ENCODE measurements at places on chromosomes 5 and 9.
A peak's percentile ranks its signal among the peaks of the same experiment; 100 is the strongest.

GRCh38 chr5:163445345-163445744 lies 8.0 kb downstream of the CCNG1 start:
- DNase-seq: no peak

DNA sequence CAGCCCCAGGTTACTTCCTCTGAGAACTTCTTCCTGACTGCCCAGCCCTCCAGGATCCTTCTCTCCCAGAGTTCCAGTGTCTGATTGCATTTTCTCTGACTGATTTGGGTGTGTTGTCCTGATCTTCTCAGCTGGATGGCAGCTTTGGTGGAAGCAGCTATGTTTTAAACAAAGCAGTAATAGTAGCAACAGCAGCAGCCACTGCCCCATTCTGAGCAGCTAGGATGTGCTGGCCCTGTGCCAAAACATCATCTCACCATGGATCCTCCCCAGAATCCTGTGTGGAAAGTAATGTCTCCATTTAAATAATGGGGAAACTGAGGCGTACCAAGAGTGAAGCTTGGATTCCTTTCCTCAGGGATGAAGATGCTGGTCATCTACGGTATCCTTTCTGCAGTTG lies 46.4 kb upstream of the PSD2 start:
- no peak for DNase-seq

DNA sequence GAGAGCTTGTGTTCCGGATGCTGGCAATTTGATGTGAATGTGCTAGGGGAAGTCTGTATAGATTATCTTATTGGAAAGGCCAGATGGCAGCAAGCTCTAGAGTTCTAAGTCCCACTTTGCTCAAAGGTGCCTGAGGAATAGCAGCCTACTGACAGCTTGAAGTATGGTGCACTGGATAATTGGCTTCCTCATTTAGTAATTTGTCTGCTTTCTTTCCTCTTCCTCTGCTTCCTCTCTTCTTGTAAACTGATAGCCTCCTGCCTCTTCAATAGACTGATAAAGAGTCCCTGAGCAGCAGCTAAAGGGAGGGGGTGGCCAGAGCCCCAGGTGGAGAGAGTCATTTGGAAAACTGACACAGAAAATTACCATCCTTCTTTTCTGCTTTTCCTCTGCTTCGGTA lies 177.3 kb downstream of the FGF1 start:
- no peak for DNase-seq

- DNase-seq: no peak
These were observed 66.3 kb upstream of the COL5A1 start for GRCh38 chr9:134575103-134575900.

DNA sequence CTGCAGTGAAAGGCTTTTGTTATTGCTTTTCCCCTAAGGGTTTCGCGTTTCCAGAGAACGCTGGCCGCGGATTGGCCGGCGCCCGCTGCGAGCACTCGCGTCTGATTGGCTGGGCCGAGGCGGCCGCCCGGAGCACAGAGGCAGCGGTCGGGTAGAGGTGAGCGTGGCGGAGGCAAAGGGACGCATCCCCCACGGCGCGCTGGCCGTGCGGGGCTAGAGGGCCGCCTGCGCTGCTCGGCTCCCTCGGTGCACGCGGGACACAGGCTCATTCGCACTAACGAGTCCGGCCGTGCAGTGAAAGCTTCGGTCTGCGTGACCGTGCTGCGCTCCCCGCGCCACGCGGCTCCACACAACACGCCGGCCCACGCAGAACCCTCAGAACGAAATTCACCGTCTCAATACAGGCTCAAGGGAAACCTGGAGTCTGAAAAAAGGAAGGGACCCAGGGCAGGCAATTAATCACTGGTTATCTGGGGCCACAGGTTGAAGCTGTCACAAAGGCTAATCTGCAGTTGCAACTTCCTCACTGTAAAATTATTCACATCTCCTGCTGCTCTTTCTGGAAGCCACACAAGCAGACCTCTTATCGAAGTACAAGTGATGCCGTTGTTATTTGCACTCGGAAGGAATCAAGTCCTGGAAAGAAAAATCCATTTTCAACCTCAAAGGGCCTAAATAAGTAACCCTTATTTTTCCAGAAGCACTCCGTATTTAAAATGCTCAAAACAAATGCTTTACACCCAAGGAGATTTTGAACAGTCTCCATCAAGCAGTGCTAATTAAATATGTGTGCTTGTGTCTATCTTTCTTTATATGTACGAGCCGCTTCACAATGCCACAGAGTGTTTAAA lies 94.6 kb downstream of the ZNF608 start:
- peak; percentile 37 for DNase-seq

DNA sequence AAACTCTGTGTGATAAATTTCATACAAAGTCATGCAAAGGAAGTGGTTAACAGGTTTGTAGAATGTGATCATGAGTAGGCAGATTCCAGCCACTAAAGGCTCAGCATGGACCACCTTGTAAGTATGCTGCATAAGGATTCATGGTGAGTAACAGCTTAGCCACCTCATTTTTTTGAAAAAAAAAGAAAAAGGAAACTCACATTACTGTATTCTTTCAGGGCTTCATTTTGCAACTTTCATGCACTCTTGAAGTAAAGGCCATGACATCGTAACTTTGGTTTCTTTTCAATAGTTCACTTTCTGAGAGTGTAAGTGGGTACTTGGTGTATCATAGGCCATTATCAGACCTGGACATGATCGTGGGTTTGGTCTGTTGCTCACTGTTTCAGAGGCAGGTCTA lies 175.1 kb downstream of the PCSK1 start:
- no peak for DNase-seq

- DNase-seq: no peak
These were observed 298.6 kb downstream of the DIRAS2 start for GRCh38 chr9:90343991-90344390.

DNA sequence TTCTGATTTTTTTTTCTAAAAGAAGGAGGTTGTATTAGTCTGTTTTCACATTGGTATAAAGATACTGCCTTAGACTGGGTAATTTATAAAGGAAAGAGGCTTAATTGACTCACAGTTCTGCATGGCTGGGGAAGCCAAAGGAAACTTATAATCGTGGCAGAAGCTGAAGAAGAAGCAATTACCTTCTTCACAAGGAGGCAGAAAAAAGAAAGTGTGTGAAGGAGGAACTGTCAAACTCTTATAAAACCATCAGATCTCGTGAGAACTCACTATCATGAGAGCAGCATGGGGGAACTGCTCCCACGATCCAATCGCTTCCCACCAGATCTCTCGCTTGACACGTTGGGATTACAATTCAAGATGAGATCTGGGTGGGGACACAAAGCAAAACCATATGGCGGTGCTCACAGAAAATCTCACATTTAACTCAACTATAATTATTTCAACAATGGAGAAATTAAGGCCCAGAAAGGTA lies 27.1 kb downstream of the DPYSL3 start:
- no peak for DNase-seq

GRCh38 chr9:98396656-98397055 lies 141.2 kb upstream of the TBC1D2 start:
- no peak for DNase-seq

GRCh38 chr9:113502427-113503034 lies 39.0 kb downstream of the RGS3 start:
- DNase-seq: no peak

GRCh38 chr5:141040093-141040770 lies 10.9 kb upstream of the PCDHB1 start:
- DNase-seq: no peak

Data from GM12891 (cell line).